T-helper 2 cell (primary cell): ENCODE measurements at places on chromosomes 2 and 18.

- DNase-seq, result no peak
Observed at GRCh38 chr2:24085200-24085489, 511 bp upstream of the TP53I3 start.

- no peak for DNase-seq
Observed at GRCh38 chr2:99987160-99987559, 155.2 kb downstream of the AFF3 start.

- no peak for DNase-seq
Observed at GRCh38 chr2:45925636-45926366, 274.3 kb downstream of the PRKCE start.

DNA sequence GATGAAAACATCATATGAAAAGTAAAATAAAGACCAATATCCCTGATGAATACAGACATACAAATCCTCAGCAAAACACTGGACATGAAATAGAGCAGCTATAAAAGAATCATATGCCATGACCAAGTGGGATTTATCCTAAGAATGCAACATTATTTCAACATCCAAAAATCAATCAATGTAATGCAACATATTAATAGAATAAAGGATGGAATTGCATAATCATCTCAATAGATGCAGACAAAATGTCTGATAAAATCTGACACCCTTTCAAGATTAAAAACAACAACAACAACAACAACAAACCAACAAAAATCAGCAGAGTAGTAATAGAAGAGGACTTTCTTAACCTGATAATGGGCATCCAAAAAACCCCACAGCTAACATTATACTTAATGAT, 63.8 kb upstream of the IL1R1 start:
- no peak for DNase-seq

- DNase-seq, result no peak
Observed at GRCh38 chr2:86628091-86628522, 4.4 kb upstream of the RNF103 start.
